ENCODE measurements at places on chromosomes 3 and 15.

GRCh38 chr3:41031401-41031800, 167.9 kb upstream of the CTNNB1 start:
- no peak for DNase-seq

DNA sequence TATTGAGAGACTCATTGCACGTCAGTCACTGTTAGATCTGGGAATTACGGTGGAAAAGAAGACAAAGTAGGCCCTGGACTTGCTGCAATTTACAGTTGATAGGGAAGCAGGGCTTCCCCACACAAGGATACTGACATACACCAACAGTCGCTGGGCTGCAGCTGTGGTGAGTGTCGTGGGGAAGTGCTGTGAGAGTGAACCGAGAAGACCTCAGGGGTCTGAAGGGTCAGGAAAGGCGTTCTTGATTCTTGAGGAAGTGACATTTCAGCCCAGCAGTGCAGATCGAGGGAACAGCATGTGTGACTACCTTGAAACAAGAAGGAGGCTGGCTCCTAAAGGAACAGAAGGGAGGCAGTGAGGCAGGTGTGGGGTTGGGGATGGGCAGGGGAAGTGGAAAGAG, 22.5 kb downstream of the MYZAP start:
- no peak for DNase-seq

DNA sequence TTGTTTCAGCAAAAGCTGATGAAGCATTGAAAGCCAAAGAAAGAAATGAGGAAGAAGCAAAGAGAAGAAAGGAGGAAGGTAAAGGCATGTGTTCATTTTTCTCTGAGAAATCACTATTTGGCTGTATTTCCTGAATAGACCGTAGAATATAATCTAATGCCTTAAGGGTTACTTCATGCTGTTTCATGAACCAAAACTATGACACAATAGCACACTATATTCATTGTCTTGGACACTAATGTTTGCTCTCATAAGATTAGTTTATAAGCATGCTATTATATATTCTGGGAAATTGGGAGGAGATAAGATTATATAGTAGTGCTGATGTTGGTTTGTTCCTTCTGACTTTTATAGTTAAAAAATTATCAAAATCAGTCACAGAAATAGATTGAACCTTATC, 110.1 kb upstream of the MLF1 start:
- DNase-seq = no peak

- DNase-seq = no peak
Observed at GRCh38 chr3:79516795-79517194, 251.0 kb downstream of the ROBO1 start.

- DNase-seq = peak; percentile 56
Observed at GRCh38 chr3:192566706-192567290, 160.5 kb downstream of the FGF12 start.

DNA sequence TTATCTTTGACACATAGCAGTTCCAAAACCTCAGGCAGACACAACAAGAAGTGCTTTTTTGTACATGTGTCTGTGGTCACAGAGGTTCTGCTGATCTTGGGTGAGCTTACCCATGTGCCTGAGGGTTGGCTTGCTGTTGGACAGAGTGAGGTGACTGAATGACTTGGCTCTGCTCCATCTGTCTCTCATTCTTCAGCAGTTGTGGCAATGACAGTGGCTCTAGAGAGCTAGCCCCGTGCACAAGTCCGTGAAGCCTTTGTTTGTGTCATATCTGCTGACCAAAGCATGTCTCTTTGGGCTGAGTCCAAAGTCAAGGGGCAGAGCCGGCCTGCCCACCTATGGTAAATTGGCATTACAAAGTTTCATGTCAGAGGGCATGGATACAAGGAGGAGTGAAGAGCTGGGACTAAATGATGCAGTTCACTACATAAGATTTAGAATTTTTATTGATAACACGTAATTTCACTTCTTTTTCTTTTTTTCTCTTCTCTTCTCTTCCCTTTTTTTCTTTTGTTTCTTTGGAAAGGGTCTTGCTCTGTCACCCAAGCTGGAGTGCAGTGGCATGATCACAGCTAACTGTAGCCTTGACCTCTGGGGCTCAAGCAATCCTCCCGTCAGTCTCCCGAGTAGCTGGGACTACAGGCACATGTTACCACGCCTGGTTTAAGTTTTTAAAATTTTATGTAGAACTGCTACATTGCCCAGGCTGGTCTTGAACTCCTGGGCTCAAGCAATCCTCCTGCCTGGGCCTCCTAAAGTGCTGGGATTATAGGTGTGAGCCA, 77.9 kb downstream of the ITPR1 start:
- DNase-seq = no peak

DNA sequence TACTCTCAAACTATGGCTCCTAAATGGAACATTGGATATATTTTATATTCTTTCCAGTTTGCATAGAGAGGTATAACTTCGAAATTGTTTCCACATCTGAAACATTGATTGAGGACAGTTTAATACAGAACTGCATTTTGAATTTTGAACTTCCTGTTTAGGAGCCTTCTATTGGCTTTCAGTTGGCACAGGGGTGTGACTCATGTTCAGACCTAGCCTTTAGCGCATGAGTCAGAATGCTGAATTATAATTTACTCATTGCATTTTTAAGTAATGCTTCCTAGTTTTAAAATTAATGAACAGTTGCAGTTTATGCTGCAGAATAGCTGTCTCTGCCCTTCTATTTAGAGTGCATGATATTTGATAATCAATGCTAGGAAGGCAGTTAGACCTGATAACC, 751.7 kb downstream of the CADM2 start:
- DNase-seq = peak; percentile 2

Measured in urothelium cell line (cell line).